ENCODE measurements at places on chromosomes 2 and 18.
A peak's percentile ranks its signal among the peaks of the same experiment; 100 is the strongest.

- DNase-seq: peak; percentile 22
Measured at GRCh38 chr18:10715791-10716190, 190.0 kb downstream of the NAPG start.

- DNase-seq: no peak
Measured at GRCh38 chr18:47986620-47987387, 56.3 kb upstream of the SMAD2 start.

DNA sequence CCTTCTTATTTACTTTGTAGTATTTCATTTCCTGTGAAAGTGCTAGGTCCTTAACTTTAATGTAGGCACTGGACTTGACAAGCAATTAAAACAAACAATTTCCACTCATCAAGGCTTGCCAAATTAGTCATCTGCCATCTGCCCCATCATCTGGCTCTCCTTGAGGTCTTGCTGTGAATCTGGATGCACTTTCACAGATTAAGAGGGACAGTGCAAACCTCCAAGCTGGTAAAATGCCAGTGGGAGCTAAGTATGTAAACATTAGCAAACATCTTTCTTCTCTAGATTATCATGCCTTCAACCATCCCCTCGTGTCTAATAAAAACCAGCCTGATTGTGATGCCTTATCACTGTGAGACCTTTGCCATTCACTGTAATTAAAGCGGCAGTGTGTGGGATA lies 402.9 kb downstream of the ERBB4 start:
- peak; percentile 3 for DNase-seq

- peak; percentile 15 for DNase-seq
Measured at GRCh38 chr2:202056611-202057010, 16.4 kb upstream of the KIAA2012 start.

- no peak for DNase-seq
Measured at GRCh38 chr2:224208007-224208406, 168.9 kb upstream of the SERPINE2 start.

DNA sequence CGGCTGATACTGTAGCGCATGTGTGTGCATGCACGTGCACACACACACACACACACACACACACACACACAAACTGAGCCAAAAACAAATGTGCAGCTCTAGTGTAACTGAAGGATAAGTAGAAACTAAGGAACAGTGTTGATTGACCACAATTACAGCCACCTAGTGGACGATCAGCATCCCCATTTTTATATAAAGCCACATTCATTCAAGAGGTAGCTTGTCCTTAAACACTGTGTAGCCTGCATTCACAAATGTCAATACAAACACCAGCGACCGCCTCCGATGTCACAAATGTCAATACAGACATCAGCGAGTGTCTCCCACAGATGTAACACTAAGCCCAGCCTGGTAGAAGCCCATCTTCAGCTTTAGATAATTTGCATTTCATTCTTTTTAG lies 167.4 kb downstream of the PTGR3 start:
- DNase-seq: peak; percentile 24

- DNase-seq: peak; percentile 92
Measured at GRCh38 chr2:37324786-37325624, at the start of gene PRKD3. Gene PRKD3, minus strand, starts transcription at chr2:37324833. Its CDS starts 8,309 bp downstream, at chr2:37316524.

GRCh38 chr2:220053919-220054318 lies 426.5 kb downstream of the SLC4A3 start:
- DNase-seq: no peak

- no peak for DNase-seq
Measured at GRCh38 chr2:239203443-239204135, 197.2 kb downstream of the HDAC4 start.

DNA sequence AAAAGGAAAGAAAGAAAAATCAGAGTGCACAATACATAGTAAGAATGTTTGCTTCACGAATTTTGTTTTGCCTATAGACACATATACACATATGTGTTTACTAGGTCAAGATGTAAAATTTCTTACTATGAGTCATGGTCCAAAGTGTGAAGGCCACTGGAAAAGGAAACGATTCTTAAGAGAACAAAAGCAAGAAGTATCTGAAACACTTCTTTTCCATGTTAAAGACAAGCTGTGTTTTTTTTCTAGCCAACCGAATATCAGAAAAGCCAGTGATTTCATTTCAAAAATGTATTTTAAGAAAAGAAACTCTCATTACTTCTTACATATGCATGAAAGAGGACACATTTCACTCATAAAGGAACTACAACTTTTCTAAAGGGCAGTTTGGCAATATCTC lies 24.9 kb downstream of the PECR start:
- DNase-seq: no peak

DNA sequence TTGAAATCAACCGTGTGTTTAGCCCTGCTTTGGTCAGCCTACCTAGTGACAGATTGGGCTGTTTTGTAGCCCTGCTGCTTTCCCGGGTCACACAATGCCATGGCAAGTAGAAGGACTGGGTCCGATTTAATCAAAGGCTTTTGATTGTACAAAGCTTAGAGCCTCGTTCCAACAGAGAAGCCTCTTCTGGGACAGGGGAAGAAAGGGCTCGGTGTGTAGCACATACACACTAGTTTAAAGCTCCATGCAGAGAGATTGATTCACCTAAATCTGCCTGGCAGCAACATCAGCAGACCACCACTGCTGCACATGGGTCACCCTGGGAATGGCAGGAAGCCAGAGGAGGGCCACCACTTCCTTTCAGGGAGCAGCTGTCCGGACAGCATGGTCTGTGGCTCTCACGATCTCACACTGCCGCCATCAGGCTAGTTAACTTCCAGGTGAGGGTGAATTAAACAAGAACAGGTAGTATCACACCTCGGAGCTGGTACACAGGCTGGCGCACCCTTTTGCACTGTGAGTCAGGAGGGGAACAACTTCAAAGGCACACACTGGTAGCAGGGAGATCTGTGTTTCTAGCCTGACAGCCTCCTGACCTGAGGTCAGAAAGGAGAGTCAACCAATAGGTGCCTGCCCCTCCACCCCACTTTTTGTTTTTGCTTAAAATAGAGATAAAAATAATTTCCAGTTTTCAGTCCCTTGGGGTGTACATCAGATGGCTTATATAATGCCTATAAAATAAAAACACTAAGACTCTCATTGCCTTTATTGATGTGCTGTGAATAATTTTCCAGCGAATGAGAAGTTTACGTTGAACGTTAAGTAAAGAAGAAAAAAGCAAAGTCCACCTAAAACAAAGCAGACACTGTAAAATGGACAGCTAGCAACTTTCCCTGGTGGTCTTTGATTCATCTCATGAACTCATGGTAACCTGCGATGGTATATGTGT lies 108.5 kb downstream of the CDCA7 start:
- peak; percentile 23 for DNase-seq

DNA sequence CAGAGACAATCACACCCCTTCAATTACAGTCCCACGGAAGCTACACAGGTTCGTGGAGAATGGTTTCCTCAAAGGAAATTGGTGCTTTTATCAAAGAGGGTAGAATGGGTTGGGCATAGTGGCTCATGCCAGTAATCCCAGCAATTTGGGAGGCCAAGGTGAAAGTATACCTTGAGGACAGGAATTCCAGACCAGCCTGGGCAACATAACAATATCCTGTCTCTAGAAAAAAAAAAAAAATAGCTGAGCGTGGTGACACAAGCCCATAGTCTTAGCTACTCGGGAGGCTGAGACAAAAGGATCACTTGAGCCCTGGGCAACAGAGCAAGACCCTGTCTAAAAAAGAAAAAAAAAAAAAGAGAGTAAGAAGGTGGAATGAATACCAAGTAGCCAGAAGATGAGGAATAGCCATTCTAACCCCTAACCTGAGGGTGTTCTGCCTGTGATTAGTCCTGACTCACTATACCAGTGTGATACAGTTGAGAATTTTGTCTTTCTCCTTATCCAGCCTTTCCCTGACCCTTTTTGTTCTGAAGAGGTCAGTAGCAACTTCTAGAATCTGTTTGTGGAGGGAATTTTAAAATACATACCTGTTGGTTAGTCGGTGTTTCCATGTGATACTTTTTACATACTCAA lies 283.2 kb downstream of the MREG start:
- no peak for DNase-seq

GRCh38 chr2:172664766-172665165 lies 70.9 kb upstream of the RAPGEF4 start:
- no peak for DNase-seq

All from muscle of leg (tissue), 16 donors.